Activated CD8-positive, alpha-beta memory T cell treated with anti-CD3 and anti-CD28 coated beads for 1 hour (primary cell): ENCODE measurements at places on chromosomes 6 and 20.

GRCh38 chr6:84897988-84898594 lies 133.7 kb upstream of the TBX18 start:
- no peak for DNase-seq

DNA sequence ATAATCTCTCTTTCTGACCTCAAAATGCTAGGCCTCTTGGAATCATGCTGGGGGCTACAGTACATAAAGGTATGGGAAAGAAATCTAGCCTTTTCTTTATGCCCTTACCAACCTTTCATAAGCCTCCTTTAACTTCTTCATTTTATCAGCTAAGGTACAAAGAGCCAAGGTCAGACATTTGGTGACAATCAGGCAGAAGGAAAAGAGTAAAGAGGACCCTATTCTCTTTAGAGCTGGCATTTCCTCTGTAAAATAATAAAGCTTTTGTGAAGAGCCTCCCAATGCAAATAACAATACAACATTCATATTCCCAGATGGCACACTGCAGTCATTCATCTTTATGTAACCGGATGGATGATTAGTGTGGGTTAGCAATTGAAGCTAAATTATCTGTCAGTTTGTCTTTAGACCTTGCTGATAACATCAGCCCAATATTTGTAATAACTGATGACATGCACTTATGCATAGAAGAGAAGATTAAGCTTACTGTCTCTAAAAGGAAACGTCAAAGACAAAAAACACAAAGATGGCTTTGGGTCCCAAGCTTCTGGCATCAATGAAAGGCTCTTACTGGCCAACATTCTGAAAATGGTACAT lies 163.1 kb downstream of the IBTK start:
- no peak for DNase-seq

DNA sequence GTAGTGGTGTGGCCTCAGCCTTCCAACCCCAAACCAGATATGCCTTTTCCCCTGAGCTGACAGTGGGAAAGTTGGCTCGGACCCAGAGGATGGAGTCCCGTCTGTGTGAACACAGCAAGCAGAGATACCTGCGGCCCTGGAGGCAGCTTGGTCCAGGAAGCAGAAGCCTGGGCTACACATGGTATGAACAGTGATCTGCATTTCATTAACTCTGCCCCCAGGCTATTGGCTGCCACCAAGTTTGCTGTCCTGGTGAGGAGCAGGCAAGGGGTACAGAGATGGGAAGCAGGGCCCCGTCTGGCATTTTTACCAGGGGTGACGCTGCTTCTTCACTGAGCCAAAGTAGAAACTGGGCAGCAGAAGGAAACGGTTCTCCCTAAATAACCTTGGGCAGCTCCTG lies 90.0 kb downstream of the EDN3 start:
- DNase-seq = no peak

- no peak for DNase-seq
Measured at GRCh38 chr6:150744522-150745260, 120.8 kb upstream of the MTHFD1L start.

DNA sequence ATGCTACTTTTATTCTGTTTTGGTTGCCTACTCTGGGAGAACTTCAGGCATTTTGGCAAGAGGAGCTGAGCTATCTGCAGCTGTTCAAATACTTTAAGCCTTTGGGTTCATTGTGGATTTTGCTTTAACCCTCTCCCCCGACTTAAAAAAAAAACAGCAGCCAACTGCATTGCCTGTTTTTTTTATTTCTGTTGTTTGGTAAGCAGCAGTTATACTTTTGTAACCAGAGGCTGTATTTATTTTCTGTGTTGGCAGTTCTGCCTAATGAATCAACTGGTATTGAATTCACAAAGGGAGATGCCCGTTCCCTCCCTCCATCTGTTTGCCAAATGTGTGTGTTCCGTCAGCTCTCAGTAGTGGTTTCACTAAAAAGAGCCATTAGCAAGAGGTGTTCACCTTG lies 484.0 kb downstream of the UTRN start:
- DNase-seq = no peak

DNA sequence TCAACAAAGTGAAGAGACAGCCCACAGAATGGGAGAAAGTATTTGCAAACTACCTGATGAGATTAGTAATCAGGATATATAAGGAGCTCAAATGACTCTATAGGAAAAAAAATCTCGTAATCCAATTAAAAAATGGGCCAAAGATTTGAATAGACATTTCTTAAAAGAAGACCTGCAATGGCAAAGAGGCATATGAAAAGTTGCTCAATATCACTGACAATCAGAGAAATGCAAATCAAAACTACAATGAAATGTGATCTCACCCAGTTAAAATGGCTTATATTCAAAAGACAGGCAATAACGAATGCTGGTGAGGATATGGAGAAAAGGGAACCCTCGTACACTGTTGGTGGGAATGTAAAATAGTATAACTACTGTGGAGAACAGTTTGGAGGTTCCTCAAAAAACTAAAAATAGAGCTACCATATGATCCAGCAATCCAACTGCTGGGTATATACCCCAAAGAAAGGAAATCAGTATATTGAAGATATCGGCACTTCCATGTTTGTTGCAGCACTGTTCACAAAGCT lies 65.0 kb downstream of the TOX2 start:
- DNase-seq = no peak

- DNase-seq = no peak
Measured at GRCh38 chr6:150142670-150143515, at the start of gene PPP1R14C. Gene PPP1R14C (plus strand): TSS chr6:150143044. CDS start chr6:150143193, 149 bp downstream.

DNA sequence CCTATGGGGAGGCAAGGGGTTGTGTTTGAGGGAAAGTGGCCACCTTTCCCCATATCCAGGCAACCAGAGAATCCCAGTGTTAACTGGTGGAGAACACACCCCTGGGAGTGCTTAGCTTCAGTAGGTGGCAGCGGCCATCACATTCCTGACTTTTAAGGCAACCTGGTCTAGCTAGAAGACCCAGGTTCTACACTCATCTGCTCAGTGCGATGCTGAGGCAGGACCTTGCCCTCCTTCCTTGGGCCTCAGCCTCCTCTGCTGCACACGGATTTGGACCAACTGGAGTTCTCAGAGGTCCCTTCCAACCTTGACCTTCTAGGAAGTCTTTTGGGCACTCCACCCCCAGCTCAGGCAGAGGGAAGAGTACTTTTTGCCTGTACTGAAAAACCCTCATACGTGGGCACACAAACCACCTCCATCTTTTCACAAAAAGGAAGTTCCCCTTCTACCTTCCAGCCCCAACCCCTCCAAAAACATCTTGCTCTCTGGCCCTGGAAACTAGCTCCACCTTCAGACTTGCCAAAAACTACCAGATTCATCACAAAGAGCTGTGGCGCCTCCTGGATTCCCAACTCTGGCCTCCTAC lies 2.9 kb downstream of the CCND3 start:
- no peak for DNase-seq

DNA sequence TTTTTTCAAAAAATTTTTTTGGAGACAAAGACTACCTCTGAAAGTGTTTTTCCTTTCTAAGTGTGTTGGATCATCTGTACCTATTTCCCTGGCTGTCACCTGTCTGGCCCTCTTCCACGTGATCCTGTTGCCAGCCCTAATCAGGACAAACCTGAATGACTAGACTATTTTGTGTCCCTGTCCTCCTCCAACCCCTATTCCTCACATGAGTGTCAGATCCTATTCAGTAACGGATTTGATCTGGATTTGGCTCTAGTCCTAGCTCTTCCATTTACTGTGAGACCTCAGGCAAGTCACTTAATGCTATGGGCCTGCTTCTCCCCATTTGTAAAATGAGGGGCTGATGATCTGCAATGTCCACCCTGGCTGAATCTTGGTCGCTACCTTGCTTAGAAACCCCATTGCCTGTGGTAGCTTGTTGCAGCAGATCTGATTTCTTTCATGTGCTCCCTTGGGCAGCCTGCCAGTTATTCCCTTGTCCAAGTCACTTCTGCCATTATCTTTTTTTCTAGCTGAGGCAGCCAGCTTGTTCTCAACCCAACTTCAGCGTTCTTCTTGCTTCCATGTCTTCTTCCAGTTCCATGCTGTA lies 4.8 kb downstream of the PHF20 start:
- no peak for DNase-seq

DNA sequence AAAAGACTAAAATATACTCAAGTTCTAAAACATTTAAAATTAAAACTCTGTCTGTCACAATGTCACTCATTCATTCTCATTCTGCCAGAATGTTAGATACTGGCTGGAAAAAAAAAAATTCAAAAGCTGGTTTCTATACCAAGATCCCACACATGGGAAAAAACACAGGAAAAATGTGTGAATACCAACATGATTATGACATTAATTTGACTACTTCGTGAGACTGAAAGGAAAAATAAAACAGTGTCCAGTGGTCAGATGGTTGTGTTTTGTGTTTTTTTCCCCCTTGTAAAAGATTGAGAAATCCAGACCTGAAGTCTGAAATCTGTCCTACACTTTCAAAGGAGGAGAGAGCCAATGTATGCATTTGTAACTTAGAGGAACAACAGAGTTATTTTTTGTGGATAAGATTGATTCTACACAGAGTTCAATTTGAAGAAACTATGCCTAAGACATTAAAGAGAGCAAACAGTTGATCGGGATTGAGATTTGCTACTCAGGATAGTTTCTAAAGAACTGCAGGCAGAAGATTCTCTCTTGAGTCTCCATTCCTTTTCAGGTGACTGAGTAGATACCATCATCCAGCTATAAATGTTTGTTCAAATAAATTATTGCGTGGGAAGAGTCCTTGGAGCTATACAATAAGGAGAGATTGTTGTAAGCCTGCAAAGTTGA lies 39.2 kb upstream of the TXLNB start:
- DNase-seq = no peak

GRCh38 chr6:169292338-169293124 lies 38.9 kb upstream of the THBS2 start:
- DNase-seq = no peak

- no peak for DNase-seq
Measured at GRCh38 chr6:40541556-40542174, 45.5 kb downstream of the LRFN2 start.

DNA sequence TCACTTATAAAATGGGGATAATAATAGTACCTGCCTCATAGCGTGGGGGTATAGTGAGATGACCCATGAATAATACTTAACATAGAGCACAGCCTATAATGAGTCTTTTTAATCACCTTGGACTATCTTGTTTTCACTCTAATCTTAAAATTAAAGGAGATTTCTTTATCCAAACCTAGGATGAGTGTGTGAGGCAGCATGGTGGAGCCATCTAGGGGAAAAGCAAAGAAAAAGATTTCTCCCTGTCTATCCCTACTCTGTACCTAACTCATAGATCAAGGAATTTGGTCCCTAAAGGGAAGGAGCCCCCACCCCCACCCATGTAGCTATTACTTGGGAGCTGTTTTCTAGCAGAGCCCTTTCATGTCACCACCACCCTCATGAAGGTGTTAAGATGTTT lies 45.2 kb upstream of the PAK5 start:
- DNase-seq = no peak

DNA sequence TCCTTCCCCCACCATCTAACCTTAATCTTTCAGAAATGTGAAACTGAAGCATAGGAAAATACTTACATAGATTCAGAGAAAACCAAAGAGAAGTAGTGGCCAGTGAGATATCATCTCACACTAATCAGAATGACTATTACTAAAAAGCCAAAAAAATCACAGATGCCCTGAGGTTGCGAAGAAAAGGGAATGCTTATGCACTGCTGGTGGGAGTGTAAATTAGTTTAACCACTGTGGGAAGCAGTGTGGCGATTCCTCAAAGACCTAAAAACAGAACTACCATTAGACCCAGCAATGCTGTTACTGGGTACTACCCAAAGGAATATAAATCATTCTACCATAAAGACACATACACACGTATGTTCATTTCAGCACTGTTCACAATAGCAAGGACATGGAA lies 9.2 kb upstream of the PREX1 start:
- DNase-seq = no peak

DNA sequence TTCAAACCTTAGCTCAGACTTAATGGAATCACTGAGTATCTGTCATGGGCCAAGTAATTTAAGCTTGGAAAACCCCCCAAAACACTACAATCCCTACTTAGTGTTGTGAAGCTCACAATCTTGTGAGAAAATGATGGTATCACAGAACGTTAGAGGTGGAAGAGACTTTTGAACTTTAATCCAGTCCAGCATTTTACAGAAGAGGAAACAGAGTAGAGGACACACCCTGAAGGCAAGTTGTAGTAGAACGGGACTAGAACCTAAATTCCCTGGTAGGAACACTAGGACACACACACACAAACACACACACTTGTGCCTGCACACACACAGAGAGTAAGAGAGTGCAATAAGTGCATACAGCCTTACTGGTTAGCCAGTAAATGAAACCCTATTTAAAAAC lies 50.2 kb upstream of the CAP2 start:
- DNase-seq = no peak

DNA sequence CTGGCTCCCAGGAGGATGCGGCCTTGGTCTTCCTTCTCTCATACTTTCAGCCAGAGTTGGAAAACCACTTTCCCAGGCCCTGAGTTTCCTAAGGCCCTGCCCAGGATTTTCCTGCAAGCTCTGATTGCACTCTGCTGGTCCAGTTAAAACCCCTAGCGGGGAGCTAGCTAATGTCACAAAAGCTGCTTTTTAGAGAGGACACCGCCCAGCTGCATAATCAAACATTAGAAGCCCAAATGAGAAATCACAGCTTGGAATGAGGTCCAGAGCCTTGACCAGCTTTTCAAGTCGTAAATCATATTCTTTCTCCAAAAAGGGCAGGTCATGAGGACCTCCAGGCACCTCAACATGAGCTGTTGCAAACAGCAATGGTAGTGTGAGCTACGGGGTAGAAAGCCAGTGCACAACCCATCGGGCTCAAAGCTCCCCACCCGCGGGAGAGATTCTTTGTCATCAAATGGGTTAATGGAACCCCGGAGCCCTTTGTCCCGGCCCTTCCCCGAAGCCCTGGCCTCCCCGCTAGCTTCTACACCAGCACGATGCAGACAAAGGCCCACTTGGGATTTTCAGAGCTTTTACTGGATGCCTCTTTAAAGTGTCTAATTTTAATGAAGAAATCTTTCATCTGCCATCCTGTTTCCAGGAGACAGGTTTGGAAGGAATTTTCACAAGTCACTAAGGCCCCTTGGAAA lies 134.0 kb downstream of the SCML4 start:
- DNase-seq = no peak

GRCh38 chr6:45543298-45544235 lies 165.8 kb upstream of the SUPT3H start:
- no peak for DNase-seq

- no peak for DNase-seq
Measured at GRCh38 chr6:44066394-44067172, 60.7 kb downstream of the MRPL14 start.
